ENCODE measurements at places on chromosomes 7 and 10. TPM values are rescaled to one million over a fixed set of nuclear protein-coding genes. Genes with fewer than 3 reads are reported as not detected.

TSPAN13 gene
- 44.4 TPM for total RNA-seq

TMEM176A gene
- not detected for total RNA-seq

IQUB gene
- 0.31 TPM for total RNA-seq

ZNF786 gene
- 4.9 TPM for total RNA-seq

HOXA11 gene
- 0.31 TPM for total RNA-seq

HOXA10 gene
- total RNA-seq, result 2.6 TPM

CYP2E1 gene
- total RNA-seq, result 0.16 TPM

PRKG1 gene
- total RNA-seq, result 10.1 TPM

NODAL gene
- total RNA-seq, result not detected

GBX1 gene
- not detected for total RNA-seq

TRIM4 gene
- 14.2 TPM for total RNA-seq

CYP26C1 gene
- total RNA-seq, result 2.1 TPM

SLC16A12 gene
- not detected for total RNA-seq

LLCFC1 gene
- total RNA-seq, result not detected
